Activated naive CD8-positive, alpha-beta T cell treated with anti-CD3 and anti-CD28 coated beads for 36 hours (primary cell): ENCODE measurements at places on chromosomes 12 and 14.
A peak's percentile ranks its signal among the peaks of the same experiment; 100 is the strongest.

DNA sequence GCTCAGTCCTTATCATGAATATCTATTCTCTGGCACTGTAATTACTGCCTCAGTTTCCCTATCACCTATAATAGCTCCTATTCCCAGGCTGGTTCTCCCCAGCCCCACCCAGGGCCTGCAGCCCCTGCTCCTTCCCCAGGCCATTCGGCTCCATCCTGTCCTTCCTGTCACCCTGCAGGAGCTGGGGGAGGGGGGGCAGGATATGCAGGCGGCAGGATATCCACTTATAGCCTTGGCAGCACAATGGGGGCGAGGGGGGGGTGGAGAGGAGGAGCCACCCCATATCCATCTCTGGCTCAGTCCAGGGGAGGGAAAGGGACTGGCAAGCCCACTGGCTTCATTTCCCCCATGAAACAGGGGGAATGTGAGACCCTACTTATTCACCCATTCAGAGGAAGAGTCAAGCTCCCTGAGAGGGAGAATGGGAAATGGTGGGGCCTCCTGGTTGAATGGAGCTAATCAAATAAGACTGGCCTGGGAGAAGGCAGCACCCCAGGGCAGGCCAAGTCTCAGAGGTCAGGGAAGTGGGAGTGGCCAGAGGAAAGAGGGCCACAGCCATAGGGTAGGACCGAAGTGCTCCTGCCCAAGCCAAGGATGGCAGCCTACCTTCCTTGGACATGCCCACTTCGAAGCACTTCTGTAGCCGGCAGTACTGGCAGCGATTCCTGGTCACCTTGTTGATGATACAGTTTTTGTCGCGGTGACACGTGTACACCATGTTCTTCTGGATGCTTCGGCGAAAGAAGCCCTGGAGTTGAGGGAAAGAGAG, 7.8 kb upstream of the ITGB7 start:
- DNase-seq = no peak

DNA sequence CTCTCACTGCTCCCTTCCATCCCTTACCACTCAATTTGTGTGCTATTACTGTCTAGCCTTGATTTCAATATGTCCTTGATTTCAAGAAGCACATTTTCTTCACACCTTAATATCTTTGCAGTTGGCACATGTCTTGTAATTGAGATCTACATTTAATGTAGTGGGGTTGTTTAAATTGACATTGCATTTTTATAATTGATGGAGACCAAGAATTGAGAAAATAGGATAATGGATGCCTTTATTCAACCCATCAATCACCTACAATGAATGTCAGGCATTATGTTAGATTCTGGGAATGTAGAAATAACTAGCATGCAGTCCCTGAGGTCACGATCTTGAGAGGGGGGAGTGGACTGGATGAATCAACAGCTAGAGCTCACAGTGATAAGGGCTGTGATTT, 94.6 kb downstream of the SMOC1 start:
- no peak for DNase-seq

GRCh38 chr12:28742791-28743190, 406.3 kb upstream of the FAR2 start:
- no peak for DNase-seq

DNA sequence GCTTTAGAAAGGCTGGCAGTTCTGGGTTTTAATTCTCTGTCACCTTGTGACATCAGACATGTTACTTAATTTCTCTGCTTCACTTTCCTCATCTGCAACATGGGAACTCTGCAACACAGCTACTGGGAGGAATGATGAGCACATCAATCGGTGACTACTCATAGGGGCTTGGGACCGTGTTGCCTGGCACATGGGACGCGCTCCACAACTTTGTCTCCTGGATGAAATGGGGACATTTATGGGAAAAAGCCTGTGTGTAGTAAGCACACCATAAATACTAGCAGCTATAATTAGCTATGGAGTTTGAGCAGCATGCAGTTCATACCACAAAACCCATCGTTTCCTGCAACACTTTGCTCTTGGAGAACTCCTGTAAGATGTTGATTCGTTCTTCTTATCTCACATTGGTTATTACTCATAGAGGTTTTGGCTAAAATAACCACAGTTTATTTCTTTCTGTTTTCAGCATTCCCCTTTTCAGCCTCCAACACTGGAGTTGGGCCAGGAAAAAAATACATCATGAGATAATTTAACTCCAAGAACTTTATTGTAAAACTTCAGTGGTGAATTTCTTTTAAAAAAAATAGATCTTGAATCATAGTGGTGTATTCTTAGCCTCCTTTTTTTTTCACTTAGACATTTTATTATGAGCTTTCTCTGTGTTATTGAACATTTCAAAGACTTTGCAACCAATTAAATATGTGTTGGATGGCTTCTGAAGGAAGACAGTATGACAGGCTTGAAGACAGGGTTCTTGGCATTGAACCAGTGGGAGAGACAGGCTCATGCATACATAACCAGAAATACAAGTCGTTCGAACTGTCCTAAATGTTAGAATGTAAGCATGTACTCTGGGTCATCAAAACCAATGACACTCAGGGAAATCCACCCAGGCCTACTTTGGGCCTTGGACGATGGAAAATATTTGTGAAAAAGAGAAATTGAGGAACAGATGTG, 72.7 kb downstream of the RIN3 start:
- peak; percentile 38 for DNase-seq
